ENCODE measurements at places on chromosomes 6 and 20. TPM values are rescaled to one million over a fixed set of nuclear protein-coding genes. Genes with fewer than 3 reads are reported as not detected.

Gene NKAIN2
- total RNA-seq = not detected

Gene SPO11
- not detected for total RNA-seq

Gene LRRC73
- total RNA-seq = 0.55 TPM

Gene AKAP12
- 0.05 TPM for total RNA-seq

Gene CST2
- not detected for total RNA-seq

Gene SLC35D3
- total RNA-seq = not detected

Gene POLH
- total RNA-seq = 73.1 TPM

Gene JAG1
- total RNA-seq = 0.34 TPM

Gene C6orf163
- 1.5 TPM for total RNA-seq

Gene SLC32A1
- total RNA-seq = not detected

Gene RIPOR2
- total RNA-seq = 154 TPM

Gene ULBP1
- total RNA-seq = 0.65 TPM

Gene RBM38
- 57.1 TPM for total RNA-seq

Gene RAB32
- not detected for total RNA-seq

Gene ADNP
- total RNA-seq = 67.6 TPM

Gene PHACTR3
- total RNA-seq = not detected

Gene DLL1
- total RNA-seq = 10.7 TPM

Gene CEP43
- 25.6 TPM for total RNA-seq

Data from activated CD8-positive, alpha-beta T cell treated with anti-CD3 and anti-CD28 coated beads, Interleukin-2, amount 10 ng/mL, durations not matched to agents 7 days and 5 days (primary cell).